ENCODE measurements at places on chromosomes 4 and X. TPM values are rescaled to one million over a fixed set of nuclear protein-coding genes. Genes with fewer than 3 reads are reported as not detected.

GPR50 gene
- not detected for total RNA-seq

EMD gene
- 36.3 TPM for total RNA-seq

AKAP14 gene
- total RNA-seq = not detected

ARHGAP36 gene
- not detected for total RNA-seq

PPEF1 gene
- total RNA-seq = 0.08 TPM

FRMD7 gene
- not detected for total RNA-seq

Measured in A375 (cell line).